Stimulated activated memory B cell treated with anti-CD40 and anti-IgM and Interleukin-4, amounts not matched to agents 10 μg/mL and 1 μg/mL and 100 μg/mL, for 72 hours (primary cell): ENCODE measurements at places on chromosomes 3 and 15.
A peak's percentile ranks its signal among the peaks of the same experiment; 100 is the strongest.

- no peak for ATAC-seq
Measured at GRCh38 chr3:112667599-112667998, 26.7 kb upstream of the CCDC80 start.

GRCh38 chr15:98647774-98648653 lies at the start of gene IGF1R:
TSS of gene IGF1R (plus strand) at chr15:98648539. CDS start at chr15:98649582, 1,043 bp downstream.
- ATAC-seq: peak; percentile 75

DNA sequence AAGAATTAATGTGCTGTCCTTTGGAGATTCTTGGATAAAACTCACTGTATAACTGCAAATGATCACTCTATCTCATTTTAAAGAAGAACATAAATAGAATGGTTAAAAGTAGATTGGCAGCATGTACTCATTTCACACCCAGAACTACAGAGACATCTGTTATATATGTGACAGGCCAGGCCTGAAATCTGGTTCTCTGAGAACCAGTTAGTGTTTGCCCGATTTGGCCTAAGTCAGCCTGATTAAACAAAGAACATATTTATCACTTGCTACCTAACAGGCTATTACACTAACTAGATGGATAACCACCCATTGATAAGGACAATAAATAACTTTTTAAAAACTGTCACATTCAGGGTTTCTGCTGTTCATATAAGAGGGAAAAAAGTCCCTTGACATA lies 460.1 kb downstream of the CNTN4 start:
- no peak for ATAC-seq

DNA sequence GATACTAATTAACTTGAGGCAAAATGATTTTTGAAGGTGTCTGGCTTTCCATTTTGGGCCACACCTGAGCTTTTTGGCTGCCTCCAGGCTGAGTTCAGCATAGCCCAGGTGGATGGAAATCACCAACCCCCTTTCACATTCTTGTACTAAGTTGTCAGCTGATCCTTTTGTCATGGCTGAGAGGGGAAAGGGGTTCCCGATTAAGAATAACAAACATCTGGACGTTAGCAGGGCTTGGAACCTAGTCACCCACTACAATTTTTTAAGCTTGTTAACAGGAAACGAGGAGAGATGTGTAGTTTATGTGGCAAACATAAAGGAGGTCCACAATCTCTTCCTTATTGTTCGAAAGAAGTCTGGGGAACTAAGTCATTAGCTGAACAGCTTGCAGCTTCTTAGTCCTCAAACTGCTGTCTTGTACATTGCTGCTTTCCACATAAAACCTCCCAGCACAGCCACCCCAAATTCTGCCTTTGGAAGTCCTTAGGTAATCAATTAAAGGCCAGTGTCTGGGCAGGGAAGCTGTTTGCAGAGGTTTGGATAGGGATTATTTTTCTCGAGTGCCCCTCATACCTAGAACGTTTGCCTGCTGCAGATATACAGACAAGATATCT lies 5.0 kb downstream of the NR2F2 start:
- ATAC-seq: no peak

DNA sequence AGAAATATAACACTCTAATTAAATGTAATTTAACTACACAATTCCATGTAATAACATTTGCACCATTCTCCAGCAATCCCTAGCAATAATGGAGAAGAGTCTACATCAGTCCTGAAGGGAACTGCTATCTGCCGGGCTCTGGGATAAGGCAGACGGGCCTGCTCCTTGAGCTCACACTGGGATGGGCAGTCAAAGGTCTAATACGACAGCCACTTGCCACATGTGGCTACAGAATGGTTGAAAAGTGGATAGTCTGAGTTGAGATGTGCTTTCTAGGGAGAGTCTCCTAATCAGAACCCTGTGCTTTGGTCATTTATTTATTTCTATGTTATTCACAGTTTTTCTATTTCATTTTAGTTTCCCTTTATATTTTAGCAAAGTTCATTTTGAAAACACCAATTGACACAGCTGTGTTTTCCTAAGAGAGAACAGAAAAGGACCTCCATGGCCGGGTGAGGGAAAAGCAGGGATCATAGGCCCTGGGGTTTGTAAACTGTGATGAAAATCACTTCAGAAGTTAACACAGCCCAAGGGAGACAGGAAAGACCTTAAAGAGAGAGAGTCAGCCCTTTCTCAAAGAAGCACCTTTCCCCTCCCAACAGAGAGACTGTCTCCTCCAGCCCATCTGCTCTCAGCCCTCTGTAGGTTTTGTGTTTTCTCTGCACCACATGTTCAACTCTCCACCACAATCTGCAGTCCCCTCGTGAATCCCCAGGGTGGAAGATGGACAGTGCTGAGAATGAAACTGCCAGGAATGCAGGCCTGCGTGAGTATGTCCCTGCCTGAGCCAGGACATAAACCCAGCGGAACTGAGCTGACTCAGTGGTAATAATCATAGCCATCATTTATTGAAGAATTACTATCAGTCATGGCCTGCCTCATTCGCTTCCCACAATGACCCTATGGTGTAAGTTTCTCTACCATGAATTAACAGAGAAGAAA lies 11.6 kb downstream of the FSIP1 start:
- ATAC-seq: no peak

- ATAC-seq: no peak
Measured at GRCh38 chr3:140019946-140020345, 85.0 kb downstream of the CLSTN2 start.

- peak; percentile 94 for ATAC-seq
Measured at GRCh38 chr3:130925628-130926027, 31.7 kb downstream of the ATP2C1 start.

DNA sequence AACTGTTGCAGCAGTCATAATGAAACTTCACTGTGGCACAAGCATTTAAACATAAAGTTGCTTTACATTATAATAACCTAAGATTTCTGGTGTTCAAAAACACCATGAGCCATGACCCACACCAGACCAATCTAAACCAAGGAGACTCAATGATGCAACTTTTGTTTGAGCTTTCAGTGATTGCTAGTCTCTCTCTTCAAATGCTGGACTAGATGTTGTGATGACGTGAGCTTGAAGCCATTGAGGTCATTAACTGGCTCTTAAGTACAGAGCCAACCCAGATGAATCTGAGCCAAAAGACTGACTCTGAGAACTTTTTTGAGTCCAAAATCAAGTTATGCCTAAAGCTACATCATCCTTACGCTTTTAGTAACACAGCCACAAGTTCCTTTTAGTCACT lies 36.5 kb downstream of the ATR start:
- no peak for ATAC-seq

- ATAC-seq: no peak
Measured at GRCh38 chr15:40286061-40286532, 3.2 kb upstream of the ANKRD63 start.

GRCh38 chr3:49839193-49839809 lies 17.1 kb downstream of the TRAIP start:
- peak; percentile 88 for ATAC-seq

GRCh38 chr15:34223904-34224596 lies 766 bp upstream of the EMC4 start:
- peak; percentile 15 for ATAC-seq

GRCh38 chr3:195911946-195912270 lies 3.6 kb upstream of the TNK2 start:
- no peak for ATAC-seq

DNA sequence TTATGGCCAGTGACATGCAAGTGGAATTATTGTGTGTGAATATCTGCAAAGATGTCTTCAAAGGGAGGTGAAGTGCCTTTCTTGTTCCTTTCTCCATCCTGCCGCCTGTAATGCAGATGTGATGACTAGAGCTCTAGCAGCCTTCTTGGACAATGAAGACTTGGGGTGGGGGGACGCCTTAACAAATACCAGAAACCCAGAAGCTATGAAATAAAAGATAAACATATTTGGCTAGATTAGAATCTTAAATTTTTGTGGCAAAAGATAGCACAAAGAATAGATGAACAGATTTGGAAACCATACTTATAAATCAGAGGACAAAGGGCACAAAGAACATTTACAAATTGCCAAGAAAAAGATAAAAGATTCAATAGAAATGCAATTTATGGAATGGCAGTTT lies 56.1 kb downstream of the AMOTL2 start:
- no peak for ATAC-seq

DNA sequence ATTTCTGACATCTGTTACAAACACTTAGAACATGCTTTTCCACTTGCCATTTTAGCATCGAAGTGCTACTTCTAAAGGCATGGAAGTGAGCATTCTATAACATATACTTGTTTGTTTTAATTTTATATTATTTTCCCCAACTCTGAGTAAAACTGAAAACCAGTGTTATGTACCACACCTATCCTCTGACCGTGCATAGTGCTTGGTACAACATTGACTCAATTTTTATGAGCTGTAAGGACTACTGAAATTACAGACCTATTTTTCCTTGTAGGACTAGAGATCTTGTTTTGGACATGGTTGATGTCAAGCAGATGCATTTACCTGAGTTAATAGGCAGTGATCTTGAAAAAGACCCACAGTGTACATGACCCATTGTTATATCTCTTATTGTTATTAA lies 51.5 kb upstream of the CCNB2 start:
- no peak for ATAC-seq

- no peak for ATAC-seq
Measured at GRCh38 chr15:48619446-48619845, 26.1 kb downstream of the FBN1 start.

GRCh38 chr3:24137958-24138875 lies 193.1 kb downstream of the NR1D2 start:
- no peak for ATAC-seq

- no peak for ATAC-seq
Measured at GRCh38 chr15:51884517-51885236, 55.2 kb downstream of the TMOD3 start.

- ATAC-seq: no peak
Measured at GRCh38 chr15:65804252-65804931, 12.3 kb upstream of the DENND4A start.

- no peak for ATAC-seq
Measured at GRCh38 chr3:98954791-98955604, 53.5 kb upstream of the DCBLD2 start.

DNA sequence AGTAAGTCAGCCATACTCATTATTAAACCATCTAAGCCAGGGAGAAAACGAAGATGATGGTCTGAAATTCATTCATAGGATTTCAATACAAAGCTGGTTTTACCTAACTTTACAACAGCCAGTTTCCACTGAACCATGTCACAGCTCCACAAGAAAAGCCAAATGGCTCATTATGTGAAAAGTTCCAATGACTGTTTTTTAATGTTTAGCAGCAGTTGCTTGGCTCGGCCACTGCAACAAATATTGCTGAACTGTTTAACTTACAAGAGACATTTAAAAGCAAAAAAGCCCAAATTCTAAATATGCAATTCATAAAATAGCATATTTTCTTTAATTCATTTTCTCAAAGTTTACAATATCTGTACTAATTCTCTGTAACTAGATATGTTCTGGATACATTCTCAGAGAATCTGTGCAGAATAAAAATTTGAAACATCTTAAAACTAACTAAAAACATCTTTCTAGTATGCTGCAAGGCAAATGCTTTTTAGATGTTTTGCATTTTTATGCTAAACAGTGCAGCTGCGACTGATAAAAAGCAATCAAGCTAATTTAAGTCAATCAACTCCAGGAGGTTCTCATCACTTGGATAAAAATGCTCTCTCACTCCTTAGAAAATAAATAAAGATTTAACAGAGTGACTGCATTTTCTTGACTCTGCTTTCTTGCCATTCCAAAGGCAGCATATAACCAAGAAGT lies 356.5 kb downstream of the ERC2 start:
- ATAC-seq: no peak

- ATAC-seq: no peak
Measured at GRCh38 chr3:100057716-100058575, 56.4 kb downstream of the FILIP1L start.

GRCh38 chr3:60046210-60046609 lies 996.4 kb upstream of the CFAP20DC start:
- no peak for ATAC-seq

- ATAC-seq: no peak
Measured at GRCh38 chr3:43298292-43298691, 12.0 kb downstream of the SNRK start.

- no peak for ATAC-seq
Measured at GRCh38 chr3:45100981-45101407, 45.2 kb downstream of the CDCP1 start.

GRCh38 chr15:44554934-44555723 lies 18.2 kb downstream of the EIF3J start:
- ATAC-seq: no peak

GRCh38 chr3:175956964-175957363 lies 1097.8 kb downstream of the NAALADL2 start:
- no peak for ATAC-seq

GRCh38 chr3:48636149-48636655 lies 941 bp upstream of the SLC26A6 start:
- no peak for ATAC-seq

DNA sequence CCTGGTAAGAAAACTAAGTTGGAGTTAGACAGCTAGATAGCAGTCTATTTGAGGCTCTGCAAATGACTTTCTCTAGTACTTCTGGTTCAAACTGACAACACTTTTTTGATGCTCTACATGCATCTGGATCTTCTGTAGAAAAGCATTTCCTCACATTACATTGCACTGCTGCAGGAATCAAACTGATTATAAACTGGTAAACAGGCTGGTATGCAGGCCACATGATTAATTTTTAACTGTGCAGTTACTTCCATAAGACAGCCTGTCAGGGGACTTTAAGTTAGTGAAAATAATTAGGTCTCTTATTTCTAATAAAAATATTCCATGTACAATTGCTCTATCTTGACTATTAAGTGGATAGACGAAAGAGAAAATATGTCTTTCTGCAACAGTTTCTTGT lies 550.0 kb upstream of the ALCAM start:
- no peak for ATAC-seq

DNA sequence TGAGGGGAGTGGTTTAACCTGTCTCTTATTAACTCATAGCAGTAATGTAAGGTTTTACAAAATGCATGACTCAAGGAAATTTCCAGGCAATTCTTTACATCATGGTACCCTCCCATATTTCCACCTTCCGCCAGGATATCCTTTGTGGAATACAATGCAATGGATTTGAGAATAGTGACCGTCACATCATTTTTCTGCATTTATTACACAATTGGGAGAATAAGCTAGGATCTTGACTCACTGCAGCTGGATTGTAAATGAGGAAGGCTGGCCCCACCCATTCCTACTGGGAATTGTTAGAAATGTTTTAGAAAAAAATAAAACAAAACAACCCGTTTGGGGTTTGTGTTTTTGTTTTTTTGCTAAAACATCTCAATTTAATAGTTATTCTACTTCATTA lies 97.4 kb downstream of the IMPG2 start:
- no peak for ATAC-seq
